ENCODE measurements at places on chromosomes 5 and 9. TPM values are rescaled to one million over a fixed set of nuclear protein-coding genes. Genes with fewer than 3 reads are reported as not detected.
A peak's percentile ranks its signal among the peaks of the same experiment; 100 is the strongest.

DNA sequence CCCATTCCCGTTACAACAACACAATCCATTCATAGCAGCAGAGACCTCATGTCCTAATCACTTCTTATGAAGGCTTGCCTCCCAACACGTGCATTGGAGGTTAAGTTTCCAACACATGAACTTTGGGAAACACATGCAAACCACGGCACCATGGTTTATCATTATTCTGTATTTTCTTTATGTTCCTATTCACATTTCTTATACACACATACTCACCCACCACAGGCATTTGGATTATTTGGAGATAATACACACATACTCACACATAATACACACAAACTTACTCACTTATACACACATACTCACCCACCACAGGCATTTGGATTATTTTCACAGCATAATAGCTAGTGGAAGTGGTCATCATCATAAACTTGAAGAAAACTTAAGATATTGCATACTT is 75.6 kb downstream of the C7 start:
- DNase-seq = no peak

DNA sequence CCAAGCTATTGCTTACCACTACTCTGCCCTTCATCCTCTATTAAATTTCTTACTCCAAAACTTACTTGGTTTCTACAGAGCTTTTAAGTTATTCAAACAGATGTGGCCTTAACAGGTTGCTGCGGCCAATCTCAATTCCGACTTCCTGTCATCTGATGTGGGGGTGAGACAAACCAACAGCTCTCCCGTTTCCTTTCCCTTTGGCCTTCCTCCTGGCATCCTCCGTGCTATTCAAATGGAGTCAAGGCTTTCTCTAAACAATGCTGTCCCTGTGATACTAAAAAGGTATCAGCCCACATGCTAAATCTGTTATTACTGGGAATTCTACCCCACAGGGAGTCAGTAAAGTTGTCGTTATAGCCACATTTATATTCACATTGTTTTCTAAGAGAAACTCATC is 11.8 kb downstream of the RBM18 start:
- DNase-seq = no peak

DNA sequence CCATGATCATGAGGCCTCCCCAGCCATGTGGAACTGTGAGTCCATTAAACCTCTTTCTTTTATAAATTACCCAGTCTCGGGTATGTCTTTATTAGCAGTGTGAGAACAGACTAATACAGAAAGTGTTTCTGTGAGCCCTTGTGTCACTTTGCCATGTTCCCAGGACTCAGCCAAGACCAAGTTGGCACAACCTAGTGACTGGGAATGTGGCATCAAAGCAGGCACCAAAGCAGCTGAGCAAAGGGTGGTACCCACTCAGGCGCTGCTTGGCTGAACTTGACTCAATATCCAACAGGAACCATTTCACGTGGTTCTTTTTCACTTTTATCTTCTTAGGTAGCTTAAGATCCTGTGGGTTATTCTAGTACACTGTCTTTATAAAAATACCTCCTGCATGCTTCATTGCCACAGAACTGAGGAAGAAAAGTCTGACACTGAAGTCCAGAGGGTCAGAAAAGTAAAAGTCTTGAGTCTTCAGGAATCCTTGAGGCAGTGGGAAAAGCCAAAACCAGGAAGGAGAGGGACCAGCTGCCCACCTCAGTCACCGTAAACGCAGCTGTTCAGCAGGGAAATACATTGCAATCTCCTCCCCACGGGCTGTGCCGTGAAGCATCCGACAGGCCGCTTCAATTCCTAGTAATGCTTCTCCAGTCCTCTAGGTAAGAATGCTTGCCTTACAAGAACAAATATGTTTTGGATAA is 90.5 kb upstream of the RETREG1 start:
- no peak for DNase-seq

DNA sequence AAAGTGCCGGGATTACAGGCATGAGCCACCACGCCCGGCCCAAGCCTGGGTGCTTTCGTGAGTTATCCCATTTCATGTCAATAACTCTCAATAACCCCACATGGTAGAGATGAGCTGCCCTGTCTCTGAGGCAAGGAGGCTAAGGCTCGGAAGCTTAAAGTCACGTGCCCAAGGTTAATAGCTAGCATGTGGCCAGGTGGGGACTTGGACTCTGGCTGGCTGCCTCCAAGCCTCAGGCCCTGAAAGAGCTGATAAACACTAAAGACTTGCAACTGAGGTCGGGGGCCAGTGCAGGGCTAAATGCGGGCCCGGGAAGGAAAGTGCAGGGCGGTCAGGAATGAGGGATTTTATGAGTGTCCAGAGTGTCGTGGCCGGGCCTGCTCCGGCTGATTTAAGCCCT is 30.9 kb upstream of the BARHL1 start:
- DNase-seq = no peak

- DNase-seq = no peak
These were observed 47.0 kb downstream of the RAPGEF1 start for GRCh38 chr9:131692612-131693562.

DNA sequence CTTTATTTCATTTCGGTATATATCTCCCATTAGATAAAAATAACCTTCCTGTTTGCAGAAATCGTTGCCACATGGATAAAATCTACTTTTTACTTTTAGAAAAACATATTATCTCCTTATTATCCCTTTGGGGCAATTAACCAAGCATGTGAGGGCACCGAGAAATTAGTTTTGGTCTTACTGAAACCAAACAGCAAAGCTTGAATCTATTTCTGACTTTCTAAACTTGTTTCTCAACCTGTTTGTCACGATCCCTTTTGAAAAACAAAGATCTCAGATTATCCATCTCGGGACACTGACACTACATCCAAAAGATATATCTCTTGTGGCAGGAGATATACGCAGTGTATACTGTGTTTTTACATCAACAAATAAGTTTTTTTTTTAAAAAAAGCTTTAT is 2.3 kb downstream of the TUT7 start:
- no peak for DNase-seq

GRCh38 chr9:36871606-36872005 is 162.5 kb downstream of the PAX5 start:
- no peak for DNase-seq

- no peak for DNase-seq
These were observed 97.6 kb upstream of the SPRY4 start for GRCh38 chr5:142422429-142422828.

- no peak for DNase-seq
These were observed 39.2 kb downstream of the GRAMD2B start for GRCh38 chr5:126462239-126463014.

DNA sequence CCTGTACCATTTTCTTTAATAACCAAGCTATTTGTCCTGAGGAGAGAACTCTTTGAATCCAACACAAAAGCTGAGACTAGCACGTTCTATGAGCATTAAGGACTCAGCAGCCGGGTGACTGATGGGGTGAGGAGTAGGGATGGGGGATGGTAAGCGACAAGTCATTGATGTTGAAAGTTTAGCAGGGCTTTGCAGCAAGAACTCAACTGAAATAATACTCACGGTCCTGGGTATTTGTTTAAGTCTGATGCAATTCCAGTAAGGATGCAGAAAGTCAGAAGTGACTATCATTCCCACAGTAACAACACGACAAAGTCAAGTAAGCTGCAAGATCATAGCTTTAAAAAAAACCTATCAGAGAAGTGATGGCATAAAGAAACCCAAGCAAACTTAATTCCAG is 131.1 kb downstream of the ACTL7B start:
- DNase-seq = no peak

DNA sequence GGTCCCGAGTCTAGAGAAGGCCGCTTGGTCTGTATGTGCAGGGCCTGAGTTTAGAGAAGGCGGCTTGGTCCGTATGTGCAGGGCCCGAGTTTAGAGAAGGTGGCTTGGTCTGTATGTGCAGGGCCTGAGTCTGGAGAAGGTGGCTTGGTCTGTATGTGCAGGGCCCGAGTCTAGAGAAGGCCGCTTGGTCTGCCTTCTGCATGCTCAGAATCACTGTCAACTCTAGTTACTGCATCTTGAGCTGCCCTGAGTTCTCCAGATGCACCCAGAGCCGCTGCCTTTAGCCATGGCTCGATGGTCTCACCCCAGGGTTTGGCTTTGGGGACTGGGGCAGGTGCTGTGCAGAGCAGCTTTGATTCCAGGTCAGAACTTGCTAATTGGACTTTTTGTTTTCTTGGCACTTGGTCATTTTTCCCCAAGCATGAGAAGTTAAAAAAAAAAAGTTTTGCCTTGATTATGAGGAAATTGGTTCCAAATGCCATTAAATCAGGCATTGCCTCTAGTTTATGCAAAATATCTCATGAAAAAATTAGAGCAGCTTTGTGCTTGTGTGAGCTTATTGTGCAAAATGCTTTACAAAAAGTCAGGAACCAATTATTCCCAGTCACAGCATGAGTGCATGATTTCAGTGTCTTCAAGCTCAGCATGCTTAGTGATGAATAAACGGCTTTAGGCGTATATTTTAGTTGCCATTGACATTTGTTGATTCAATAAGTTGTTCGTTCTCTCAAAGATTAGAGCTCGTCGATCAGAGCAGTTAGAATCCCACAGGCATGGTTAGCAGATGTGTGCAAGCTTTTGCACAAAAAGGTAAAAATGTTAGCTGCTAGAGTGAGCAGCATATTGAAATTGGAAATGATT is 25.4 kb upstream of the EXOC3 start:
- DNase-seq = no peak

DNA sequence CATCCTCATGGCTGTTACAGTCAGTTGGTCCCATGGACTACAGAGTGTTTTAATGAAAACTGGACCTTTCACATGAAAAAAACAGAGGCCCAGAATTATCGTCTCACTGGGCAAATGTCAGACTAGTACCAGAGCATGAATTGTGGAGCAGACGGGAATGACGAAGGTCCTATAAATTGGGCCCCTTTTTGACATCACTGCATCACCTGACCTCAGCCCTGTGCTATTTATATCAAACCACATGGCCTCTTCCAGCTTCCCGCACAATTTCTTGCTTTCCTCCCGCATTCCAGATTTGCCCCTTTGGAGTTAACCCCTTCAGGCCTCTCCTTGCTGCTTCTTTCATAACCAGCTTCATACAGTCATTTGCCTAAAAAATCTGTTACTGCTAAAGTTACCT is 301.7 kb downstream of the ATPSCKMT start:
- no peak for DNase-seq

GRCh38 chr5:132481596-132482211 is 8.9 kb downstream of the IRF1 start:
- peak; percentile 15 for DNase-seq

DNA sequence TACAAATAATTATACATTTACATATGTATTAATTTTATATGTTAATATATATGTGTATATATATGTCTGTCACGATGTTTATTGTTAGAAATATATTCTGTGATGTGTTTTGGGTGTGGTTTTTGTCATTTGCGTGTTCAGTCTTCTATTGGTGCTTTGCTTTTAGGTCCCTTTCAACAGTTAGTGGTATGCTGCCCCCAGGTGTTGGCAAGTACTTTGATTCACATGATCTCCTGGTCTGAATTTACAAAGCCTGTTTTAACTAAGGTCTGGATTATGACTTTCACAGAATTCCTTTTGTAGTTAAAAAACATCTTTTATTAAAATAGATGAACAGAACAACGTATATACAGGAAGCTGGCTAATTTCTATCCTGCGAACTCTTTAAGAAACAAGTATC is 271.5 kb downstream of the CCDC171 start:
- no peak for DNase-seq

GRCh38 chr9:5553211-5553610 is 42.9 kb downstream of the PDCD1LG2 start:
- DNase-seq = no peak

DNA sequence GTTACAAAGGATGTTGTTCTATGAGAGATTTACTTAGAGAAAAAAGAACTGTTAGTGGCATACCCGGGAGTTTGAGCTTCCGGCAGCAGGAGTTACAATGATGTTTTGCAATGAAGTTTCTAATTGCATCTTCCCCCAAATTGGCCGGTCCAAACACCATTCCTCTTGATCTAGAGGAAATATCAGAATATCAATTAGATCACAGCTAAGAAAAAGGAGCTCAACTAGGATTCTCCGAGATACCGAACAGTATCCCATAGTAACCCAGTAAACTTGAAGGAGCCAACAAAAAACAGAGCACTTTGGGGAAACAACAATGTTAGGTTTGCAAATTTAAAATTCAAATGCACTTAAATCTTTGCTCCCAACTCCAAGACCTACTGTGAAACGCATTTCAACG is 159.5 kb downstream of the TRPM6 start:
- DNase-seq = no peak

- DNase-seq = no peak
These were observed 133.3 kb downstream of the FAM174A start for GRCh38 chr5:100668511-100668910.

DNA sequence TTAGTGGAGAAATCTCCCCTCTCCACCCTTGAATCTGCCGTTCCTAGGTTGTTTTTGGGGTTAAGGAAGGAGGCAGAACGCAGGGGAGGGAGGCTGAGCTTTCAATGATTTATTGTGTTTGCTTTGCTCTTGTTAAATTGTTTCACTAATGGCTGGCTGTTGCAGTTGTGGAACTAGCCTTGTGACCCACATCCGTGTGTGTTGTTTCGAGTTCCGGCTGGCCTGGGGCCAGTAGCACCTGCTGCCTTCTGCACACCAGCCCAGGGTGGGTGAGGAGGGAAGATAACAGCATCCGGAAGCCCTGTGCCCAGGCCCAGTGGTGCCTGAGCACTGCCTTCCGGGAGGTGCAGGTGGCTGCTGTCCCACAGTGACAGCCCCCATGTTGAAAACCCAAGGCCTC is 3.6 kb downstream of the ERGIC1 start:
- no peak for DNase-seq

DNA sequence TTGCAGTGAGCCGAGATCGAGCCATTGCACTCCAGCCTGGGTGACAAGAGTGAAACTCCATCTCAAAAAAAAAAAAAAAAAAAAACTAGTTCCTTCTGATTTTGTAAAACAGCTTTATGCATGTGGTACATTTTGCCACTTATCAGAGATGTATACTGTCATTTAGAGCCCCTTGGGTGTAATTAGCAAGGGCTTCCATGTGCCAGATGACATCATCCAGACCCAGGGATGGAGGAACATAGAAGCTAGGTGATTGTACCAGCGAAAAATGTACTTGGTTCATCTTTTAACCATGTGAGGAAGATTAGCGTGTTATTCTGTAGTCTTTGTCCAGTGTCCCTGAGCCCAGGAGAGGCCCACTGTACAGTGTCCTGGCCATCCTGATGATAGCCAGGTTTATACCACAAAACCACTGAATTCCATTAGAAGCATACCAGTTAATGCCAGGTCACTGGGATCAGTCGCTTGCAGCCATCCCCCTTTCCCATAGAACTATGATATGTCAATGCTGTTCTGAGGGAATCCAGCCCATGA is 239.3 kb upstream of the SGCD start:
- DNase-seq = no peak

Gene SLC34A1
- not detected for total RNA-seq

Gene GNA14
- 0.11 TPM for total RNA-seq

Gene STRBP
- total RNA-seq = 26.7 TPM

Gene SPATA31A3
- total RNA-seq = not detected

Gene PALM2AKAP2
- total RNA-seq = not detected

Gene ARL14EPL
- not detected for total RNA-seq

Gene PAPPA
- 0.28 TPM for total RNA-seq

Gene KLHL3
- 2.6 TPM for total RNA-seq

Gene IL17B
- not detected for total RNA-seq

Gene ARHGEF28
- total RNA-seq = 0.05 TPM

Data from activated T-cell treated with anti-CD3 and anti-CD28 coated beads, Interleukin-2, amount 50 U/mL, for 4 hours (primary cell).